Fibroblast of pulmonary artery (primary cell): ENCODE measurements at places on chromosomes 12 and 14.
A peak's percentile ranks its signal among the peaks of the same experiment; 100 is the strongest.

DNA sequence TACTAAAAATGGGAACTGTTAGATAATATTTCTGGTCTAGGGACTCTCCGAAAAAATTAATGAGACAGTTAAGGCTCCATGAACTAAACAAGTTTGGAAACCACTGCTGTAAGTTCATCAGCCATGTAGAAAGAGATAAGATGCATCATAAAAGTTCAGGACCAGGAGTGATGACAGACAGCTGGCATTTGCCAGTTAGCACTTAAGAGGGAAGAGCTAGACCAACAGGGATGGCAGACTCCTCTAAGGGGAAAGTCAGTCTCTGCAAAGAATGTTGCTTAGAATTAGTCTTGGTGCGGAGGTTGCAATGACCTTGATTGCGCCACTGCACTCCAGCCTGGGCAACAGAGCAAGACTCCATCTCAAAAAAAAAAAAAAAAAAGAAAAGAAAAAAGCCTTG is 129.4 kb downstream of the SYNE2 start:
- DNase-seq = no peak

DNA sequence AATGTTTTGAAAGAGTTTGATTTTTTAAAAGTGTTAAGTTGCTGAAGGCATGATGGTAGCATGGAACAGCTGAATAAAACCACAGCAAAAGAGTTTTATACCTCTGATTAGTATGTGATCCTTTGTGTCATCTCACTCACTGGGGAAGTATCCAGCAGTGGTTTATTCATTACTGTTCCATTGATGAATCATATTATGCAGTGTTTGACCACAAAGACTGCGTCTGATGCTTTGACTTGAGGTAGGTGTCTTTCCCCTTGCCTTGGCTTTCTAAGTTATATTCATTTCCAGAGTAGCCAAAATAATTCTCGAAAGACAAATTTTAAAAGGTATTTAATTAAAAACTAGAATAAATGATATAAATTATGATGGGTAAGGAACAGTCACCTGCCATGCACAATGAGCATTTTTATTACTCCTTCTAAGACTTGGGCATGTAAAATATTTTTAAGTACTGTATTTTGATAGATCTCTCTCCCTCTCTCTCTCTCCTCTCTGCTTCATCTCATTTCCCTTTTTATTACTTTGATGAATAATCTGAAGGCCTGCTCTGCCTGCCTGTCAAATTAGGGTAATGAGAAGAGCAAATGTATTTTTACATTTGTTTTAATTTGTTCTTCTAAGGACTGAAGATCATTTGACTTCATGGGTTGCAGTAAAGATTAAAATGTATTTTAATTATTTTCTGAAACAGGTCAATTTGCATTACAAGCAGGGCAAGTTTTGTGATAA is 164.9 kb downstream of the NAV3 start:
- DNase-seq = peak; percentile 38

DNA sequence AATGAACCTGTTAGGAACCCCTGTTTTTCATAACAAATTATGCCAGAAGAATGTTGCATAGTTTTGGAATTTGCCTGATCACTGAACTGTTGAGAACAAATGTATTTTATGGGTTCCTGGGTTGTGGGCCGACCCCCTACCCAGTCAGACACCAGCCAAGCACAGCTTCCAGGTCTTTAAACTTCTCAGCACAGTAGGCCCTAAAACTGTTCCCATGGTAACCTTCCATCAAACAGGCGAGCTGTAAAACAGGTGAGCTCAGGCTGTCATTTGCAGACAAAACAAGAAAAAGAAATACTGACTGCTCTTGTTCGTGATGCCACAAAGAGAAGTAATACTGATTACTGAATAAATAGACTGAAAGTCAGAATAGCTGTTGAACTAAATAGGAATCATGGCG is 147.0 kb downstream of the PTPRO start:
- DNase-seq = no peak

GRCh38 chr12:63955831-63956666 is 111.5 kb downstream of the SRGAP1 start:
- DNase-seq = peak; percentile 83

GRCh38 chr14:61726778-61727658 is 31.7 kb downstream of the HIF1A start:
- no peak for DNase-seq

DNA sequence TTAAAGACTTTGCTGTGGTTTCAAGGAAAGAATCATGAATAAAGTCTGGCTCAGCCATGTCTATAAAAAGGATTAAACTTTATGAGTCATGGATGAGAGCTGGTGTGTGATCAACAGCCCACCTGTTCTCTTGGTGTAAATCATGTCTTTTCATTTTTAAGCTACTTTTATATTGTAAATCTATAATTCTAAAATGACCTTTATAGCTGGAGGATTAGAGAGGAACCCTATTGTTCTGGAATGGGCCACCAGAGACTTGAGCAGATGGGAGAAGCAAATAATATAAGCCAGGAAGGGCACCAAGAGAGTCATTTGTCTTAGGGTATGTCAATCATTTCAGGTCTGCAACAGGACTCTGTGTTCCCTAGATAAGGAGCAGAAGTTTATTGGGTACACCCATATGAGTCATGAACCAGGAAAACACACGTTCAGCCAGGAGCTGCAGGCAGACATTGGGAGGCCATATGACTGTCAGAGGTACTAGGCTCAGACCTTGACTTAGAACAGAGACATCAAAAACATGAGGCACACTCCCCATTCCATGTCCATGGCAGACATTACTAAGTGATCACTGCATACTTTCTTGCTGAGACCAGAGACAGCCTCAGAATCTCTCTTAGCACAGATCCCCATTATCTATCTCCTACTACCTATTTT is 49.3 kb downstream of the NDUFA12 start:
- DNase-seq = peak; percentile 64

DNA sequence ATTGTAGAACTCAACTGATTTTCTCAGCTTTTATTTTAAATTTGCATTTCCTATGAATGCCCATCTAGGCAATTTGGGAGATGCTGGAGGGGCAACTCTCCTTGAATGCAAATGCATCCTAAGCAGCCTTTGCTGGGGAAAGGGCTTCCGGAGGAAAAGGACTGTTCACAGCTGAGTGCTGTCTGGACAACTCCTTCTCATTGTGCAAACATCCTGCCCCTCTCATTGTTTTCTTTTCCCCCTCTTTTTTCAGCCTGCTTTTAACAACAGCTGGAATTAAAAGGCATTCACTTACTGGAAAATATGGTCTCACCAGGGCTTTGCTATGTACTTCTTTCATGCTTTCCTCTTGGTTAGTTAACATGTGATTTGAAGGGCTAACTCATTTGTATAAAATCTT is 397.8 kb downstream of the FUT8 start:
- DNase-seq = peak; percentile 40

DNA sequence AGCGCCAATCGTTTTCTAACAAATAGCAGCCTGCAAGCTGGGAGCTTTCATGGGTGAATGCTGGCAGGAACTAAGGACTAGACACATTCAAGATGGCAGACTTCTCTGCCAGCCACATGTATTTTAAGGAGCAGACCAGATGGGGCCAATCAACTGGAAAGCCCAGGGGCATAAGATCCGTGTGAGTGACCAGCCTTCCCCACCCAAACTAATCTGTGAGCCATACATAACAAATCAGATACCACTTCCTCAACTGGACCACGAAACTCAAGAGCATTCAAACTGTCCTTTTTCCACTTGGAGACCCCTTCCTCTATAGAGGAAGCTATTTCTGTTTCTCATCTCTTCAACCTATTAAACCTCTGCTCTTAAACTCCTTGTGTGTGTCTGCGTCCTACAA is 9.7 kb downstream of the TCL1B start:
- DNase-seq = no peak
